ENCODE measurements at places on chromosomes 6 and 20.

GRCh38 chr6:129124347-129124746 lies 241.4 kb downstream of the LAMA2 start:
- DNase-seq: no peak

- no peak for DNase-seq
These were observed 12.8 kb upstream of the DNAAF9 start for GRCh38 chr20:3420211-3420707.

DNA sequence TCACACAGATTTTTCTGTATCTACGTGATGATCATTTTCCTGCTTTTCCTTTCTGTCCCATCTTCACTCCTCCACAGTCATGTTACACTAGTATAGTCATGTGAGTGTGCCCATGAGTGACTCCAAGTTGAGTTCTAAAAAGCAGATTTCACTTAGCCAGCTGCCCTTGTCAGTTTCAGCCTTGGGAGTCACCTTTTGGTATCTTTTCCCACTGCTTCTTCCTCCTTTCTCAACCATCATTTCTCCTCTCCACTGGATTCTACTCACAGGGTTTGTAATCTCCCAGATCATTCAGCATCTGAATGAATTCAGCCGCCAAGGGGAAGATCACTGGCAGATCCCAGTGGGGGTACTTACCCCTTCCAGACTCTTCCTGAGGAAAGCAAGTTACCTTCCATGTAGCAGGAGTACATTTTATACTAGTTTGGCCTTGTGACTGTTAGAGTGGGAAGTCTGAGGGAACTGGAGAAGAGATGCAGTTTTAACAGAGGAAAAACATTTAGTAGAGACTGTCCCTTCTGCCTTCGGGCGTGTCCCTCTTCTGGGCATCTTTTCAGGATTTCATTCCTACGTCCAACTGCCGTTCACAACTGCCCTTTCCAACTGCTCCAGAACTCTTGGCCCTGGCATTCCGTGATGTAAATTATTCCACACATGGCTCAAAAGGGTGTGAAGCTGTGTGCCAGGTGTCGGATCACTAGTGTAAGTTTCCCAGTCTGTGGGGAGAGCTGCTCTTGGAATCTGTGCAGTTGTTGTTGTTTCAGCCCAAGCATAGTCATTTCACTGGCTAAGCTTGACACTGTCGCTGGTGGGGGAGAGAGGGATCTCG lies 38.9 kb downstream of the BICRAL start:
- DNase-seq: no peak

DNA sequence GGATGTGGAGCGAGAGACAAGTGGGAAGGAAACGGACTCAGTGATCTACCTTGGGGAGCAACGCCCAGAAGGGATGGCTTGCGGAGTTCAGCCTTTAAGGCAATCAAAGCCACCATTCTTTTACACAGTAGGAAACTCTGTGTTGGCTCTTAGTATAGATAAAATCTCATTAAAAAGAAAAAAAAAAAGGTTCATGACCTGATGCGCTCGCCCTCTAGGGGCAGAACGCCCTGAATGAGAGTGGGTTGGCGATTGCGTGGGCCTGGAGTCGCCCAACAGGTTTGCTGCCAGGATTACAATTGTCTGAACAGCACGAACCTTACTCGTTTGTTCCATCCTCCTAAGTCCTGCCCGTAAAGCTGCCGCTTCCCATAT lies 1.2 kb downstream of the TPD52L1 start:
- DNase-seq: no peak

GRCh38 chr20:11214256-11214840 lies 540.5 kb upstream of the JAG1 start:
- no peak for DNase-seq

GRCh38 chr20:42484790-42485375 lies 704.8 kb downstream of the PTPRT start:
- no peak for DNase-seq

DNA sequence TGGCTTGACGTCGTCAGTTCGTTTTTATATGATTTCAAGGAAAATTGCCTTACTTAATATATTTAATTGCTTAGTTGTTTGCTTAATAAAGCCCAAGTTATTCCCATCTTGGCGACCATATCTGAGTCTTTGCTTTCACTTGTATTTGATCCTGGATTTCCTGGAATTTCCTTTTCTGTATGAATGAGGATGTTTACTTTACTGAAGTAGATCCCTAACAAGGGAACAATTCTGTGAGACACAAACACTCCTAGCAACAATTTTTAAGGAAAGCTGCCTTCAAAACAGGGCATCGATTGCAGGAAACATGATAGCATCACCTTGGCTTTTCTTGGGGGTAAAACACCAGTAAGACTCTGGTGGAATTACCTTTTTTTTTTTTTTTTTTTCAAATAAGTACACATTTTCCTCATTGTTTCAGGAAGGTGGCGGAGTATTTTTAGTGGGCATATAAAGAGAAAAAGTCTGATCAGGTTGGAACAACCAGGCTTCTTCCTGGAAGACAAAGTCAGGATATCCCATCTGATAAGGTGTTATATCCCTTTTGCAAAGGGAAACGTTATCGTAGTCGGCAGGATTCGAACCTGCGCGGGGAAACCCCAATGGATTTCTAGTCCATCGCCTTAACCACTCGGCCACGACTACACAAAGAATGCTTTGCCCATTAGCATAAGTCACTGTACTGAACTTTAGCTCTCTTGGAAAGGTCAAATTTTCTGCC lies 68.5 kb upstream of the ZNF184 start:
- no peak for DNase-seq

GRCh38 chr20:17557675-17558006 lies 12.2 kb upstream of the DSTN start:
- no peak for DNase-seq

- no peak for DNase-seq
These were observed 3.1 kb upstream of the ZNF831 start for GRCh38 chr20:59160389-59161115.

DNA sequence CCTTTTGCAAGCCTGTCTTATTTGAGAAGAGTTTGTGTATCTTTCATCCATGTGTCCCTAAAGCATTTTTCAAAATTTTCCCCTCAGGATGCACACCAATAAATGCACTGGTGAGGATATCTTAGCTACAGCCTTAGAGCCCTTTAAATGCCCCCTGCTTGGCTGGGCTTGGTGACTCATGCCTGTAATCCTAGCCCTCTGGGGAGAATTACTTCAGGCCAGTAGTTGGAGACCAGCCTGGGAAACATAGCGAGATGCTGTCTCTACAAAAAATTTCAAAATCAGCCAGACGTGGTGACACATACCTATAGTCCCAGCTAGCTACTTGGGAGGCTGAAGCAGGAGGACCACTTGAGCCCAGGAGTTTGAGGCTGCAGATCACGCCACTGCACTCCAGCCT lies 33.8 kb upstream of the PLCB4 start:
- DNase-seq: no peak

DNA sequence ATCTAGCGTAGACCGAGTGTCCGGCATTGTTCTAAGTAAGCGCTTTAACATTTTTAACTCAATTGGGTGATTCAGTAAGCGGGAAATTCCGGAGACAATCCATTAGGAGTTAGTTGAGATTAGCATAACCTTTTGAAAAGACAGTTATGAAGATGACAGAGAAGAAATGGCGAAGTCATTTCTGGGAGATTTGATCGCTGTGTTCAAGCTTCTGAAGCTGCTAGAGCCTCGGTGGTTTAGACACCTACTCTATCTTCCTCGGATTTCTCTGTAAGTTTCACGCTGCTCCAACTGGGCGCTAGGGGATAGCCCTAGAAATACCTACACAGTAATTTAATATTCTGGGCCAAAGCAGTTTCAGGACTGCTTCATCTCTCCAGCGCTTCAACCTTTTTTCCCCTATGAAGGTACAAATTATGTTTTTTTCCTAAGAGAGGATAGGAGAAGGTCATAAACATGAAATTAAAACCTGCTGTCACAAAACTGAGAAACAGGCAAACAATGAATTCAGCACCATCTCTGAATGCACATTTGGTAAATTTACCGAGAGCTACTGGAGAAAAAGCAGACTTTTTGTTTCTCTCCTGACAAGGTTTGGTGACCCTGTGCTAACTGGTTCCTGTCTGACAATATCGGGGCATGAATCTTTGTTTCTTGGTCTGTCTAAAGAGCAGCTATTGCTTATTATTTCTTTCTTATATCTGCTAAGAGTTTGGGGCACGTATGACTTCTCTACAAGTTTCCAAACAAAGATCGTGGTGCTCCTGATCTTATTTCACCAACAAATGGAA lies 22.4 kb downstream of the ZNF311 start:
- DNase-seq: no peak

All from Right ventricle myocardium inferior (tissue), 1 donor.